ENCODE measurements at places on chromosomes 6 and 20.

- no peak for DNase-seq
These were observed 143.1 kb downstream of the RNF144B start for GRCh38 chr6:18530201-18530600.

DNA sequence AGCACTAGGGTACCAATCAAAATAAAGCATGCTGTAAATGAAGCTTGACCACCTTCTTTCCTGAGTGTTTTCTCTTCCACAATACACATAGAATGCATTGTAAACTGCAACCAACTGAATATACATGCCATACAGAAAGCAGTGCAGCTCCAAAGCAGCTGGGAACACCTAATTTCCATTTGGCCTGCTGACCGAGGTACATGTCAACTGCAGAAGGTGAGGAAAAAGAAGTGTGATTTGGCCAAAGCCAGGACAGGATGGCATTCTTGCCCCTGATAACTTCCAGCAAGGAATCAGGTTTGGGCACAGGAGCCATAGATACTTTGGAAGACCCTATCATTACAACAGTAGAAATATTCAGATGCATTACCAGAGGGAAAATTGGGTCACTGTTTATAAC is 258.4 kb downstream of the SLC35F1 start:
- no peak for DNase-seq

DNA sequence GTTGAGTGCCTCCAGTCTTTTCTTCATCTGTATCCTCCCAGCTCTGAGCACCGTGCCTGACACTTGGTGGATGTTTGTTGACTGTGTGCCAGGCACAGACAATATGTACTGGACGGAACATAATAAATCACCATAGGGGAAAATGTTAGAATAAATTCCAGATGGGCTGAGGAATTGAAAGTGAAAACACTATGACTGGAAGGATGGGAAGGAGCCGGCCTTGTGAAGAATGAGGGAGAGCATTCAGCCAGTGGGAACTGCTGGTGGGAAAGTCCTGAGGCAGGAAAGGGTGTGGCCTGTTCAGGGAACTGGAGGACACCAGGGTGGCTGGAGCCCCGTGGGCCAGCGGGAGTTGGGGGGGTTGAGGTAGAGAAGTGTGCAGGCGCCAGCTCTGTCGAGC is 75.4 kb downstream of the MTHFD1L start:
- no peak for DNase-seq

GRCh38 chr20:36199345-36200257 is 36.7 kb upstream of the AAR2 start:
- peak; percentile 63 for DNase-seq

GRCh38 chr6:82237013-82237412 is 10.5 kb downstream of the IBTK start:
- DNase-seq, result no peak

- no peak for DNase-seq
These were observed 5.9 kb downstream of the CALHM6 start for GRCh38 chr6:116467096-116467495.

GRCh38 chr6:106511288-106512047 is 117.8 kb downstream of the RTN4IP1 start:
- peak; percentile 59 for DNase-seq

- no peak for DNase-seq
These were observed 429.7 kb downstream of the FRK start for GRCh38 chr6:115631028-115631427.

DNA sequence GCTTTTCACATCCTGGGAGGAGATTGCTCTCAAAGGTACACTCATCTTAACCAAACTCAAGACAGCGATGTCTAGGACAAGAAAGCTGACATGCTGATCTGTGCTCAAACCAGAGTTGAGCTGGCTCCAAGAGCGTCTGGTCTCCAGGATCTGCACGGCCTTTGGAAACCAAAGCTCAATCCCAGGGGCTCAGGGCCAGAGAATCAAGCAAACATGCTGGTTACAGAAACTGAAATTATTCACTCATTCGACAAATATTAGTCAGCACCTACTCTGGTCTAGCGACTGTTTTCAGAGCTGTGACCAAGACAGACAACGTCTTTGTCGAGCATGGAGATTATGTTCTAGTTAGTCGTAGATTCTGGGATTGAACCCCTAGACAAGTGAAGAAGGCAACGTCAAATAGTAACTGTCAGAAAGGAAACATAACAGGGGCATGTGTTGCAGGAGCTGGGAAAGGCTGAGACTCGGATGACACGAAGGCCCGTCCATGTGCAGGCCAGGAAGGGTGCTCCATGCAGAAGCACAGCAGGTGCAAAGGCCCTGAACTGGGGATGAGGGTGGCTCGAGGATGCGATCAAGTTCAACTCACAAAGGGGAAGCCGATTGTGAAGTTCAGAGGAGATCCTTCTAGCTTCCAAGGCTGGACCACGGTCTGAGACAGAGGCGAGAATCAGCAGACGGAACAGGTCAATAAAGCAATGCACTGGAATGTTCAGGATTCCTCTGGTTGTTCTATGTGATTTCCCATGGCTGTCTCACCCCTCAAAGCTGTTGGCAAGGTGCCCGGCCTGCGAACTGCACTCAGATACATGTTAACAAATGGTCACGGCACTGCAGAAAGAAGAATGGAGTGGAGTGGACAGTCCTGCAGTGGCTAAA is 12.5 kb upstream of the PCK1 start:
- no peak for DNase-seq

DNA sequence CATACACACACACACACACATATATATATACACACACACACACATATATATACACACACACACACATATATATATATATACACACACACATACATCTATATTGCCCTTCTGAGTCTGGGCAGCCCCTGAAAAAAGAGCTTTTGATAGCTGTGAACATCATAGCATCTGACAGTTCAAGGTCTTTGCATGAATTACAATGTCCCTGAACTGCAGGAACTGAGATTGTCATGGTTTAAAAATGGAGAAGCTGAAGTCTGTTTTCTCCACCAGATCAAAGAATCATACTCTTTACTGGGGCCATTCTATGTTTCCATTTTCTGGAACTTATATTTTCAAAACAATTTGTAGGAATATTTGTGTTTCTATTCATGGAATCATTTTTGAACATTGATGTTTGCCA is 189.8 kb downstream of the ZDHHC14 start:
- DNase-seq, result no peak

DNA sequence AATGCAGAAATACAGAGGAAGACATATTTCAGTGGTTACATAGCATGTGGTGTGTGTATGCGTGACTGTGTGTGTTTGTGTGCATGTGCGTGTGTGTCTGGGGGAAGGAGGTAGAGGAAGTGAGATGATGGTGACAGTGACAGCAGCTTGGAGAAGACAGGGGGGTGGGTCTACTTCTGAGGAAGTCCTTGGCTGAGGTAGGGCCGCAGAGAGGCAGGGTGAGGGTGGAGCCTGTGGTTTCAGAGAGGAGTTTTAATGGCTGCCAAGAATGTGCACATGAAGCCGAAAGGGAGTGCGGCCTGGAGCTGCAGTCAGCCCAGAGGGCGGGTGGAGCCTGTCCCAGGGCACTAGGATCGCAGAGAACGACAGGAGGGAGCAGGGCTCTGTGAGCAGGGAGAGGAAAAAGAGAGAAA is 22.7 kb upstream of the RNF24 start:
- peak; percentile 65 for DNase-seq

DNA sequence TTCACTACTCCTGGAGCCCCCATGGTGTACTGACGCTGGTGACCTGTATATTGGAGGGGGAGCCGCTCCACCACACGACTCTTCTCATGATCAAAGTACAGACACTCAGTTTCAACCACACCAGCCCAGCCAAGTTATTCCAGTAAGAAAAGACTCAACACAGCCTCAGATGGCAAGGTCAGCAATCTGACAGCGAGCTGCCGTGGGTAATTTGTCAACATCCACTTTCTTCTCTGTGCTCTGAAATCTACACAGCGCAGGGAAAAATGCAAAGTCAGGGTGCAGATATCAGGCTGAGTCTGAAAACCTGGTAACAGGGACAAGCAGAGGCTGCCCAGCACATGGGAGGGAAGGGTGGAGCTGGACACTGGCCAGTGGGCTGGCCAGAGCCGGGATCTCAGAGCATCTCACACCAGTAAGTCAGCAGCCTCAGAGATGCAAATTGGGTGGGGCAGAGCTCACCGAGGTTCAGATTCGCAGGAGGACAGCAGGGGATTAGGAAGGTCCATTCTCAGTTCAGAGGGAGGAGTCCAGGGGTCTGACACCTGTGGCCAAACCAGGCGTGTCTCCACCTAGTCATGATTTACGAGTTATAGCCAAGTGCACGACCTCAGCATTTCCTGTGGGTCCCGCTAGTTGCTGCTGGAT is 44.5 kb upstream of the RPS6KA2 start:
- no peak for DNase-seq

GRCh38 chr6:169320013-169320412 is 66.4 kb upstream of the THBS2 start:
- no peak for DNase-seq

- DNase-seq, result no peak
These were observed 585.7 kb upstream of the MARCKS start for GRCh38 chr6:113271437-113271836.

GRCh38 chr6:166282394-166283032 is 25.7 kb downstream of the PRR18 start:
- DNase-seq, result no peak

DNA sequence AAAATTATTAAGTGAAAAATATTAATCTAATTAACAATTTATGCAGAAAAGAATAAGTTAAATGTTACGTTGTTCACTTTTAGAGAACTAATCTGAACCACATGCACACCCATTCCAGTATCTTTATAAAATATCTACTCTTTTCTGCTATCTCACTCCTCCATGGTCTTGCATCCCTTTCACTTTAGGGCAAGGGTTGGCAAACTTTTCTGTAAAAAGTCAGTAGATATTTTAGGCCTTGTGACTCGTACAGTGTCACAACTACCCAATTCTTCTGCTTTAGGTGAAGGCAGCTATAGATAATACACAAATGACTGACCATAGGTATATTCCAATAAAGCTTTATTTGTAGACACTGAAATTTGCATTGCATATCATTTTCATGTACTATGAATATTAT is 39.7 kb upstream of the SUPT3H start:
- no peak for DNase-seq

DNA sequence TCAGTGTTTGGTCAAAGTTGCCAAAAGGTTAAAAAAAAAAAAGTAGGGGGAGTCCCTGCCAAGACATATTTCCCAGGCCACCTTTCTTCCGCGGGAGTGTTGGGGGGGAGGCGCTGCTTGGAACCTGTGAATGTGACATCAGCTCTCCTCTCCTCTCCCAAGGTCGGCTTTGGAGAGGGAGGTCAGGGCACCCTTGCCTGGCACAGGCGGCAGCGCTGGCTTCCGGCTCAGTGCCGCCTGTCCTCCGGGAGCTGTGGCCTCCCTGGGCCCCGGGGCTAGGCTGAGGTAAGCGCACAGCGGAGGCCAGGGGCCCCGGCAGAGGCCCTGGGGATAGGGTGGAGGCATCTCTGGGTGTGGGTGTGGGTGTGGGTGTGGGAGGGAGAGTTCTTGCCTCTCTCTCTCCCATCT is 1.9 kb upstream of the EDN1 start:
- DNase-seq, result no peak

DNA sequence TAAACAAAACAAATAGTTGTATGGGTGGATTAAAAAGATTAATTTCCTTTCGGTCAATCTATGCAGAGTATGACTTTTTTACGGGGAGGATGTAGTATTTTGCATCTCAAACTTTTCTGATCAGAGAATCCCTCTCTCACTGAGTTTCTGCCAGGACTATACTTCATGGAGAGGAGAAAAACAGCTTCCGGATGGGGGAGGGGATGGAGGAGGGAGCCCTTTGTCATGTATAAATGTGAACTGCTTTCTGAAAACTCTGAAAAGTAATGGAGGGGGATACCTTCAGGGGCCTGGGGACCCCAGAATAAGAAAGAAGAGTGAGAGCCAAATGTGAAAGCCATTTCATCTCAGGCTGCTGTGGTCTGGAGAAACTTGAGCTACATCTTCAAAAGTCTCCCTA is 173.1 kb upstream of the KCNK16 start:
- DNase-seq, result no peak

DNA sequence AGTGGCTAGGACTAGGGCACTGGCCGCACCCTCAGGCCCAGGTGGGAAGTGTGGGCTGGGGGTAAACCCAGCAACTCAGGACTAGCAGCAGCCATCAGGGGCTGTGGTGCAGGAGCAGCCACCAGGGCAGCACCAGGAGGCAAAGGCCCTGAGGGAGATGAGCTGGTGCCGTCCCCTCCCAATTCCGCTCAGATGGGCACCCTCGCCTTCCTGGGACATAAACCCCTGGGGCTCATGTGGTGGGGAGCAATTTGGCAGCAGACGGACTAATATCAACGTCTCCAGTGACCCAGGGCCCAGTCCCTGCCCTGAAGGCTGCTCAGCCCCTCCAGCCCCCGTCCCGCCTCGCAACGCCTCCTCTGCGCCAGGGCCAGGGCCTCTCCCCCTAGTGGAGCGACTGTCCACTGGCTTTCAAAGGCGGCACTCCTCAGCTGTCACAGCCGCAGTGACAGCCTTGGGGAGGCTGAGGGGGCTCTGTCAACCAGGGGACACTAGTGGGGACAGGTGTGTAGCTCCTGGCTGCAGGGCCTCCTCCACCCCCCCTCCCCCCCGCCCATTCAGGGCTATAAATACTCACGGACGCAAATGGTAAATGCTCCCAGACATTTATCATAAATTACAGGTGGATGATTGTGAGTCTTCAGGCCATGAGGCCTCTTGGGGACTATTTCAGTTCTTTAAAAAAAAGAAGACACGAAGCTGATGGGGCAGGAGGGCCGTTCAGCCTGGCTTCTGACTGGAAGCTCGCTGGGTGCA is 349.9 kb downstream of the ZFAND3 start:
- DNase-seq, result no peak

- peak; percentile 94 for DNase-seq
These were observed 47.2 kb upstream of the STMND1 start for GRCh38 chr6:17054647-17055046.

- DNase-seq, result no peak
These were observed 5.7 kb upstream of the SLC22A7 start for GRCh38 chr6:43292341-43292740.

DNA sequence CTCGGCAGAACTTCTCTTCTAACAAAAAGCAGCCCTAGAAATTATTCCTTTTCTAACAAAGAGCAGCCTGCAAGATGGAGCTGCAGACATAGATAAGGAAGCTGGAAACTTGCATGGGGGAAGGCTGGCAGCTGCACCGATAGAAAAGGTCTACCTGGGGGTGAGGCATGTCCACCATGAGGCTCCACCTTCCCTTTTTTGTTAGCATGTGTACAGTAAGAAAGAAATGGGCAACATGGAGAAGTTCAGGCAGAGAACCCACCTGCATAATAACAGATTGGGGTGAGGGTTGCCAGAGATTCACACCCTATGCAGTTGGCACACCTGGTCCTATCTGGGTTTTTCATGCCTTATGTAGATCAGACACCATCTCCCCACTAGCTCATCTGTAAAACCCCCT is 25.4 kb downstream of the ZNF311 start:
- no peak for DNase-seq

- DNase-seq, result no peak
These were observed 1.8 kb upstream of the JARID2 start for GRCh38 chr6:15243910-15244619.

- DNase-seq, result no peak
These were observed 15.8 kb upstream of the PTPN1 start for GRCh38 chr20:50494428-50494827.

DNA sequence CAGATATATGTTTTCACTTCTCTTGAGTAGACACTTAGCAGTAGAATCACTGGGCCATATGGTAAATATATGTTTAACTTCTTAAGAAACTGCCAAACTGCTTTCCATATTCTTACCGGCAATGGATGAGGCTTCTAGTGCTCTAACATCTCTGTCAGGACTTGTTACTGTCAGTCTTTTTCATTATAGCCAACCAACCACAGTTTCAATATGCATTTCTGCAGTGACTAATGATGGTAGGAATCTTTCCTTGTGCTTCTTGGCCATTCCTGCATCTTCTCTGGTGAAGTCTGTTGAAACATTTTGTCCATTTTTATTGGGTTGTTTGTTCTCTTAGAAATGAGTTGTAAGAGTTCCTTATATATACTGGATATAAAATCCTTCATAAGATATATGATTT is 66.0 kb upstream of the SYNDIG1 start:
- peak; percentile 89 for DNase-seq

Measured in bronchial epithelial cell (primary cell).